ENCODE measurements at places on chromosomes 16 and 17.

DNA sequence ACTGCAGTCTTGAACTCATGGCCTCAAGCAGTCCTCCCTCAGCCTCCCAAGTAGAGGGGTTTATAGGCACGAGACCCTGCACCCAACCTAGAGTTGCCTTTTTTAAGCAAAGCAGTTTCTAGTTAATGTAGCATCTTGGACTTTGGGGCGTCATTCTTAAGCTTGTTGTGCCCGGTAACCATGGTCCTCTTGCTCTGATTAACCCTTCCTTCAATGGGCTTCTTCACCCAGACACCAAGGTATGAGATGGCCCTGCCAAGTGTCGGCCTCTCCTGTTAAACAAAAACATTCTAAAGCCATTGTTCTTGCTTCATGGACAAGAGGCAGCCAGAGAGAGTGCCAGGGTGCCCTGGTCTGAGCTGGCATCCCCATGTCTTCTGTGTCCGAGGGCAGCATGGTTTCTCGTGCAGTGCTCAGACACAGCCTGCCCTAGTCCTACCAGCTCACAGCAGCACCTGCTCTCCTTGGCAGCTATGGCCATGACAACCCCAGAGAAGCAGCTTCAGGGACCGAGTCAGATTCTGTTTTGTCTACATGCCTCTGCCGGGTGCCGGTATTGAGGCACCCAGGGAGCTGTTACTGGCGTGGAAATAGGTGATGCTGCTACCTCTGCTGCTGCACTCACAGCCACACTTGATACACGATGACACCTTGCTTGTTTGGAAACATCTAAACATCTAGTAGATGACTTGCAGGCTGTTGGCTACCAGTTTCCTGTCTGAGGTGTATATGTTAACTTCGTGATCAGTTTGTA is 3.3 kb downstream of the RPL13 start:
- DNase-seq, result no peak

GRCh38 chr16:89114159-89114981 is 20.7 kb downstream of the ACSF3 start:
- DNase-seq, result no peak

DNA sequence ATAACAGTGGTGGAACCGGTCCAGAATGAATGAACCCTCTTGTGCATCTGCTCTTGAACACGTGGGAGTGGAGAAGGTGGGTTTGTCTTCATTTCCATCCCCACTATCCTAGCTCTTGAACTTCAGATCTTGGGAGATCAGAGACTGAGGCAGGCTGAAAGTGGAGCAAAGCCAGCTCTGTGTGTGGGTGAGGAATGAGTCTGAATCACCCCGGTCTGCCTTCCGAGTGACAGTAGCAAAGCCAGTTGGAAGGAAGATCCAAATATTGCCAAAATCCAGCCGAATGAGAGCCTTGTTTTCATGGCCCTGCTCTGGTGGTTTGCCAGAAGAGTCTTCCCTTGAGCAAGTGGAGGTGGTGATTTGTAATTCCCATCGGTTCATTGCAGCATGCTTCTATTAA is 29.0 kb upstream of the ASIC2 start:
- no peak for DNase-seq

- no peak for DNase-seq
Observed at GRCh38 chr17:74027444-74027843, 176.0 kb upstream of the RPL38 start.

GRCh38 chr16:13099822-13100221 is 198.4 kb downstream of the SHISA9 start:
- no peak for DNase-seq

DNA sequence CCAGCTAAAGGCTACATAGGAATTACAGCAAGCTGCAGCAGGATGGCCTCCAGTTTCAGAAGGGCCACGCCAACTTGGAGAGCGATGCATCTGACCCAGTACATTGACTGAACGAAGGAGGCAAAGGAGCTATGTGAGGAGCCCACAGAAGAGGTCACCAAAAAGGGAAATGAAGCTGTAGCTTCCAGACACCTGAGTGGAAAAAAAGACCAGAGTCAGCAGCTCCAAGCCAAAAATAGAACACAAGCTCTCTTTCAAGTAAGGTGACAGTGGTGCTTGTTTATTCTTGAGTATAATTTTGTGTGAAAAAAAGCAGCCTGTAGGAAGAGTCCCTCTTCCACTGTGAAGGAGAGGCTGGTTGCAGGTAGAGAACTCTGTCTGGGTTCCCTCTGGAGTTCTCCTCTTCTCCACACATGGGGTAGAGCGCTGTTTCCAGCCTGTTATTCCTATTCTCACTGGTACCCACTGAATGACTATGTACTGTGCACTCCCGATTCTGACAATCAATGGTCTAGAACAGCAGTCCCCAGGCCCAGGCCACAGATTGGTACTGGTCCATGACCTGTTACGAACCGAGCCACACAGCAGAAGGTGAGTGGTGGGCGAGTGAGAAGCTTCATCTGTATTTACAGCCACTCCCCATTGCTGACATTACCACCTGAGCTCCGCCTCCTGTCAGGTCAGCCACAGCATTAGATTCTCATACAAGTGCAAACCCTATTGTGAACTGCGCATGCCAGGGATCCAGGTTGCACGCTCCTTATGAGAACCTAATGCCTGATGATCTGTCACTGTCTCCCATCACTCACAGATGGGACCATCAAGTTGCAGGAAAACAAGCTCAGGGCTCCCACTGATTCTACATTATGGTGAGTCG is 15.1 kb downstream of the CCL4 start:
- DNase-seq, result no peak

GRCh38 chr17:73748508-73748907 is 104.3 kb upstream of the SDK2 start:
- no peak for DNase-seq

DNA sequence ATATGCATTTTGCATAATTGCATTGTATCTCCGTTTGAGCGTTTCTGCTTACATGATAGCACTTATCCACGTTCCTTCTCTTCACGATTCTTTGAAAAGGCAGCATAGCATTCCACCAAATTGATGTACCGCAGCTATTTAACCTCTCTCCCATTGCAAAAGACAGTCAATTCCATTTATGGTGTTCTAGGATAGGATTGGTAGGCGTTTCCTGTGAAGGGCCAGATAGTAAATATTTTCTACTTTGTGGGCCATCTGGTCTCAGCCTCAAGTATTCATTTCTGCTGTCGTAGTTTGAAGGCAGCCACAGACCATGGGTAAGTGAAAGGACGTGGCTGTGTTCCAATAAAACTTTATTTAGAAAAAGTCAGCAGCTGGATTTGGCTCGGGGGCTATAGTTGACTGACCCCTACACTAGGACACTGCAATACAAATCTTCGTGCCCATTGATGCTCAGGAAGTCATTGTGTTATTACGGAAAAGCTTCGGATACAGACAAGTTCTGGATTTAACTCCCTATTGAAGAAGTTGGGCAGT is 10.1 kb downstream of the SNX29 start:
- DNase-seq, result no peak

DNA sequence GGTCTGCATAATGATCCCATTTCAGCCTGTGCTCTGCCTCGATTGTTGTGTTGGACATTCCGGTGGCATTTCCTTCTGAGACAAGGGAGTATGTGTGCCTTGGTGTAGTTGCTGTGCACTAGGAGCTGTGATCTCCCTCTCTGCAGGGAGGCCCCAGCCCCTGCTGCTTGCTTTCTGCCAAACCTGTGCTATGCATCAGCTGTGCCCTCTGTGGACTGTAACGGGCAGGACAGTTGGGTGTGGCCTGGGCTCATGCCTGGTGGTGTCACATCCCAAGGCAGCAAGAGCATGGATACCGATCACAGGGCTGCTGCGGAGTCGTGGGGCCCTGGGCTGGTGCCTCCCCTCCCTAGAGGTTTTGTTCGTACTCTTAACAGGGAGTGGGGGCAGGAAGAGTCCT is 3.8 kb upstream of the JPT2 start:
- no peak for DNase-seq

- no peak for DNase-seq
Observed at GRCh38 chr16:66001432-66001831, 365.1 kb upstream of the CDH5 start.

Measured in activated T-cell treated with anti-CD3 and anti-CD28 coated beads for 24 hours (primary cell).